ENCODE measurements at places on chromosomes 5 and 9. TPM values are rescaled to one million over a fixed set of nuclear protein-coding genes. Genes with fewer than 3 reads are reported as not detected.

The SPATA31D4 gene
- not detected for total RNA-seq

DNA sequence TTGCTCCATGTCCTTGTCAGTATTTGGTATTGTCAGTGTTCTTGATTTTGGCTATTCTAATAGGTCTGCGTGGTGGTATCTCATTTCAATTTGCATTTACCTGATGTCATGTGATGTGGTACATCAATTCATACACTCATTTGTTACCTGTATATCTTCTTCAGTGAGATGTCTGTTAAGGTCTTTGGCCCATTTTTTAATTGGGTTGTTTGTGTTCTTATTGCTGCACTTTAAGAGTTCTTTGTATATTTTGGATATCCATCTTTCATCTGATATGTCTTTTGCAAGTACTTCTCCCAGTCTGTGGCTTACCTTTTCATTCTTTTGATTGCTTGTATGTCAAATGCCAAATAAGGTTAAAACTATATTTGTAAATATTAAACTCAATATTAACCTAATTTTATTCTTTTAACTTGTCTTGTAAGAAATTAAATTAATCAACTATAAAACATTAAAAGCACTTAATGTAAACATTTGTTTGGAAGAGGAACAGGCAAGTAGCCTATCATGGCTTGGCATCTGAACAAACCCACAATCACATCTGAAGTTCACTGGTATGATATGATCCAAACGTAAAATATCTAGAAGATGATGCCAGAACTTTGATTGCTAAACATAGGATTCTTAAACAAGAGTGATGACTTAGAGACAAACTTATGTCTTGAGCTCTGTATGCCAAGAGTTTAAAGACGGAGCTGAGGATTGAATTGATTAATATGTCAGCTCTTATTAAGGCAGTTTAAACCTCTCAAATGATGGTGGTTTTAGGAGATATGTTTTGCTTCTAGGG lies 587.3 kb downstream of the ANXA1 start:
- DNase-seq, result no peak

DNA sequence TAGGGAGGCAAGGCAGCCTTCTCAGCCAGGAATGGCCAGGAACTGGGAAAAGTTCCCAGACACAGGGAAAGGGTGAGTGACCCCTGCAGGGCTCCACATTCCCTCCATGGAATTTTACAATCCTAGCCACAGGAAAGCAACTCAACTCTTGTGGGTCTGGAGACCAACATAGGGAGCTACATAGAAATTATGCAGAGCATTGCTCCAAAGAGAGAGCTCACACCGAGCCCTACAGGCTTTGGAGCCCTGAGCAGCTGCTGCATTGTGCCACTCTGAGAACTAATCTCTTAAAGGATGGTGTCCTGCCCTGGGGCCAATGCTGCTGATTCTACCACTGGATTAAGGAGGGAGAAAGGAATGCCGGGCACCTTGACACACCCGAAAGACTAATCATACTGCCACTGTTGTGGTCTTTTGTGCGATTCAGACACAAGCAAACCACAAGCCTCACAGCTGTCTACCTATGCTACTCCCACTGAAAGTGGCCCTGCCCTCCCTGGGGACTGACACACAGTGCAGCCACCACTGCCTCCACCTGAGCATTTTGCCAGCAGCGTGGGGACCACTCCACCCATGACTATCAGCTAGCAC lies 1089.8 kb upstream of the NUDT12 start:
- DNase-seq, result no peak

DNA sequence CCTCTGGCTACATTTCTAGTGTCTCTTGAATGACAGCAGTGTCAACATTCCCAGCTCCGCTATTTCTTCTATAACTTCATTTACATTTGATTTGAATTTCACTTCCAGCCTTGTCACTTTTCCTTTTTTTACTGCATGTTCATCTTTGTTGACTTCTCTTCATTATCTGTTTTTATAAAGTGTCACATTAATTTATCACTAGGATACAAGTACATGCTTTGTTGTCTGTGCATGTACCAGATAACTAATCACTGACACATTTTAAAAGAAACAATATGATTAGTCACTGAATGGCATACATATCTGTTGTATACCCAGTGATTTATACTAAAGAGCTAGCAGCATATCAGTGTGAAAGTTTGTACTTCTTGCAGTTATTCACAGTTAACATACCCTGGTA lies 29.1 kb downstream of the ARSK start:
- no peak for DNase-seq

DNA sequence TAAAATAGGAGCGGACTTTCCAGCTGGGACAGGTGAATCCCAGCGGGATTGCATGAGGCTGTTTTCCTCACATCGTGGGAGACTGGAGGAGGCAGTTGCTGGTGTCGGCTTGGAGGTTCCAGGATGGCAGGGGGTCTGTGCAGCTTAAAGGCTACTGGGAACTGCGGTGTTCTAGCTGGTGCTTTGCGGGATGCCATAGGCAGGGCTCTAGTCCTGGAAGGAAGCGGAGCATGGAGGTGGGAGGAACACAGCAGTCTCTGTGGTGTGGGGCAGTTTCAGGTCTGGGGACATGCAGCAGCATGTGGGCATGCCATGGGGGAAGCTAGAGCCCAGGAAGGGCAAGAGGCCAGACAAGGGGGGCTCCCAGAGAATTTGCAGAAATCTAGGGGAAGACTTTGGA lies 141.5 kb downstream of the NSG2 start:
- no peak for DNase-seq

DNA sequence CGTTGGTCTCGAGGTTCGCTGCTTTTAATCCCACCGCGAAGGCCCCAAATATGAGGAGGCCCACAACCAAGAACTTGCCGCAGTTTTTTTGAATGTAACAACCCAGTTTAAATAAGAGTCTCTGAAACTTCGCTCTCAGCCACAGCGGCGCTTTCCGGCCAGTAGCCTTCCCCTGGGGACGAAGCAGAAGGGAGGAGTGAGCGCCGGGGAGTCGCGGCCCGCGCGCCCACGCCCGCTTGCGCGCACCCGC lies 10.4 kb downstream of the PTCH1 start:
- DNase-seq, result peak; percentile 82

- DNase-seq, result peak; percentile 70
Measured at GRCh38 chr5:68268101-68268851, 52.7 kb downstream of the PIK3R1 start.

GRCh38 chr9:83334320-83334719 lies 203.9 kb downstream of the FRMD3 start:
- peak; percentile 88 for DNase-seq

DNA sequence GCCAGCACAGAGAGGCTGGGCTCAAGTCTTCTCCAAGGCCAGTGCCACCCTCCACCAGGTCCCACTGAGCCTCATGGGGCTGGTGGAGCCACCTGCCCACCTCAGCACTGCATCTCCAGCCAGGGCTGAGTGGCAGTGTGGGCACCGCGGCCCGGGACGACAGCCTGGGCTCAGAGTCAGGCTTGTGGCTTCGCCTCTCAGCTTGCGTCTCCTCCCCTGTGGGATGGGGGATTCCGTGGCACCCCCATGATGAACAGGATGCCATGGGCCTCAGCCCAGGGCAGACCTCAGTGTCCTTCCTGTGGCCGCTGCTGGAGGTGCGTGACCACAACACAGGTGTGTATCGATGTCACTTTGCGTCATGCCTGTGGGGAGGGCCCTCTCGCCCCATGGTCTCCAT lies 136.4 kb upstream of the PPP1R26 start:
- no peak for DNase-seq

The NCBP1 gene
- 27.8 TPM for total RNA-seq
